ENCODE measurements at places on chromosomes 6 and 20.

- peak; percentile 93 for DNase-seq
Measured at GRCh38 chr6:137707590-137708360, 159.3 kb upstream of the TNFAIP3 start.

GRCh38 chr6:107732461-107732860 lies 91.7 kb downstream of the SCML4 start:
- no peak for DNase-seq

DNA sequence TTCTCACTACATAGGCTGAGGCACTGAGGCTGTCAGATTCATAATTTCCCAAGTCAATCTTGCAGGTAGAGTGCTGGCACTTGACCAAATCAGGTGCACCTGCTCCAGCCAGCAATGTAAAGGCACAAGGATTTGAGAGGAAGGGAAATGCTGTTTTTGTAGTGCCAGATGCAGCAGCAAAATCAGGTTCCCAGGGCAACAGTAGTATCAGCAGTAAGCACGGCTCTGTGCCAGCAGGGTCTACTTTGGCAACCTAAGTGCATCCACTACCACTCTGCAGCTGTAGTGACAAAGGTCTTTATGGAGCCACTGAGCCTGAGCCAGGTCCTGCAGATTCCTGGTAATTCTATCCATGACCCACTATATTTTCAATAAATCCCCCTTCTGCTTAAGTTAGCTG lies 329.5 kb downstream of the TPBG start:
- no peak for DNase-seq

DNA sequence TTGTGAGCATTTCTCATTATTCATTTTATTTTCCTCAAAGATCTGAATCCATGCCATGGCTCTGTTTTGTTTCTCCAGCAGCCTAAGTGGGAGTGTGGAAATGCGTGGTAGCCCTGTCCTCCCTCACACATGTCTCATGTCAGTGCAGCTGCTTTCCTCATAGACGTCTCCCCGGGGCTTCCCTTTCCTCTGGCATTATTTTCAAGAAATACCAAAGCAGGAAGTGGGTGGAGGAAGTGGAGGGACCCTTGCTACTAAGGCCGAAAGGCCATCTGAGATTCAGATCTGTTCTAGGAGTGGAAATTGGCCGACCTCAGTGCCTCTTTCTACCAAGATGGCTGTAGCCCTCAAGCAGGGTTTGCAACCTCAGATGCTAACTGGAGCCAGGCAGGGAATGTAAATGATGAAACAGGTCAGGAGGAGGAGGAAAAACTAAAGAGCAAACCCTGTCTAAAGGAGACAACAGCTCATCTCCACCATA lies 420.9 kb upstream of the PLCB4 start:
- DNase-seq: no peak

- DNase-seq: no peak
Measured at GRCh38 chr6:92159046-92159445, 1260.3 kb downstream of the EPHA7 start.

DNA sequence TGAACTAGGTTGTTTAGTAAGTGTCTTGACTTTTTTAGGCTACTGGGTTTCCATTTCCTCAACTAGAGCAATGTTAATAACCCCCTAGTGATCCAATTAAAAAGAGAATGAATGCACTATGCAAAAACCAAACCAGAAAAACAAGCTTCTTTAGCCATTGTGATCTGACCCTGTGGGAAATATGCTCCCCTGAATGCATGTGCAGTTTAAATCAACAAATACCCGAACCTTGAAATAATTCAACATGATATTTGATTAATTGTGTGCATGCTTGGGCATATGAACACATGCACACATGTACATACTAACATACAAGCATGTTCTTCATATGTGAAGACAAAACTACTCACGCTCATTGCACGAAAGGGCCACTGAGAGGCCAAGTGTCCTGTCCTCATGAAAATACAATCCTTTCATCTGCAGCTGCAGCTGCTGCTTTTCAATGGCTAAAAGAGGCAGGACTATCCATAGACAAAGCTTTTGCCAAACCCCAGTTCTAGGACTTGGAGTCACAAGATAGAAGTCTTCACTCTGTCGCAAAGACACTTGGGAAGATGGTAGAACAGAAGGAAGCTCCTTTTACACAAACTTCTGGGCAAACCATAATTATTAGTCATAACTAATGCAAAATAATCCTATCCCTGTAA lies 207.1 kb upstream of the POU3F2 start:
- no peak for DNase-seq

GRCh38 chr6:100592929-100593328 lies 128.2 kb upstream of the SIM1 start:
- DNase-seq: no peak

DNA sequence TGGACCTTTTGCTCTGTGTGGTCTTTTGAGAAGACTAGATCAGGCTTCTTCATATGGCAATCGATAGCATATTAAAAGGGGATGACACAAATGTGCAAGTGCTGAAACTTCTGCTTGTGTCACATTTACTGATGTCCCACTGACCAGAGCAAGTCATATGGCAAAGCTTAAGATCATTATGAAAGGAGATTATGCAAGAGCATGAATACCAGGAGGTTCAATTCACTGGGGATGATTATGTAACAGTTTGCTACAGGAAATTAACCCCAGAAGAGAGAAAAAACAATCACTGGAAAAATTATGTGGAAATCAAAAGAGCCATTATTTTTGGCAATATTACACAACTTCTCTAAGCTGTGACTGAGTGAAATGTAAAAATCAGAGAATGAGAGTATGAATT lies 13.7 kb upstream of the PRDM13 start:
- DNase-seq: peak; percentile 51

DNA sequence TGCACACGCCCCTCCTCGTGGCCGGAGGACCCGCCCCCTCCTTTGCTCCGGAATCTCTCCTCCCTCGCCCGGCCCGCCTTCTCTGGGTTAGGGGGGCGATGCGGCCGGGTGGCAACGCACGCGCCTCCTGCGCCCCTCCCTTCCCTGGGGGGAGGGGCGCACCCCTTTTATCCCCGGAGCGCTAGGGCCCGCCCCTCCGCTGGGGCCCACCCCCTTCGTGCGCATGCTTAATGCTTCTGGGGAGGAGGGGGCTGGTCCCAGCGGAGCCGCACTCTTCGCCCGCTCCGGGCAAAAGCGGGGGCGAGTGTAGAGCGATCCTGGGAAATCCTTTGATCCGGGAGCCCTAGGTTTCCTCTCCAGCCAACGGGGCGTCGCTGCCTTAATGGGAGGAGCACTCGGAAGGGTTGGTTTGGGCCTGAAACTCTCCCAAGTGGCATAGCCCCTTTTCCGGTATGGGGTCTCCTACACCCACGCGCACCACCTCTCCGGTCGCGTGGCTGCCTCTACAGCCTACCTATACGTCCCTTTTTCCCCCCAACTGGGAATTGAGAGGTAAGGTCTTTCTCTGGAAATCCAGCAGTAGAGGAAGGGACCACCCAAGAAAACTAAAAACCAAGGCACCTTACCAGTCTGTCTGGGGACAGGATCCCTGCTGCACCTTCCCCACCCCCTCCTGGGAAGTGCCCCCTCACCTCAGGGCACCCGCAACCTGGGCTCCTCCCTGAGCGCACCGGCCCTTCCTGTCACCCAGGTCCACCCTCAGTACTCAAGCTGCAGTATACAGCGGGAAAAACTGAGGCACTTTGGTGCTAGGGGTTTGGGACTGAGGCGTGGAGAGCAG lies 2.1 kb downstream of the SOX12 start:
- peak; percentile 89 for DNase-seq

DNA sequence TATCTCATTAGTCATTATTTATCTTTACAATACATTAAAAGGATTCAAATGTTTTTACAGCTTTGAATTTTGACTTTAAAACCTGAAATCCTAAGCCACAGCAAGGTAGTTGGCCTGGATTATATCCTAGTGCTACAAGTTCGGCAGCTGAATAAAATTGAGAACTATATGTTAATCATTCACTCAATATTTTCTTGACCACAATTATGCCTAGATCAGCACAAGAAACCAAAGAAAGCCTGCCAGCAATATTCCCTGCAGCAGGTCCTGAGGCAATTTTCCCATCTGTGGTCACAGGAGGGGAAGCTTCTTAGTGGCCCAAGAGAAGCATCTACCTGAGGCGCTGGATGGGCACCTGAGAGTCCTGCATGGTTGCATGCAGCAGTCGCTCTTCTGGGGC lies 183.5 kb downstream of the GMDS start:
- no peak for DNase-seq

DNA sequence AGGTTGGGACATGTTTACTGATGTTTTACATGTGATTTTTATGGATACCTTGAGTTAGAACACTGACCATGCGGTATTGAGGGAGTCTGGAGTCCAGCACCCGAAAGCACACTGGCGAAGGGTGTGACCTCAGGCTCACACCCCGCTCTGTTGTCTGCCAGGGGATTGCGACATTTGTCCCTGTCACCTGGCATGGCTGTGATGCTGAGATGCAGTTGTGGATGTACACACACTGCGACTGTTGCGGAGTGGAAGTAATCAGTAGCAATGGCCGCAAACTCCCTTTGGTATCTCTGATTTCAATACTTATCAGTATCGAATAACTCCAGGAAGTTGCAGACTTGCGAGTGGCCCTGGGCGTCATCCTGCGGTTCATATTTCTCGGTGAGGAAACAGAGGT lies 43.2 kb downstream of the CDH4 start:
- DNase-seq: no peak

DNA sequence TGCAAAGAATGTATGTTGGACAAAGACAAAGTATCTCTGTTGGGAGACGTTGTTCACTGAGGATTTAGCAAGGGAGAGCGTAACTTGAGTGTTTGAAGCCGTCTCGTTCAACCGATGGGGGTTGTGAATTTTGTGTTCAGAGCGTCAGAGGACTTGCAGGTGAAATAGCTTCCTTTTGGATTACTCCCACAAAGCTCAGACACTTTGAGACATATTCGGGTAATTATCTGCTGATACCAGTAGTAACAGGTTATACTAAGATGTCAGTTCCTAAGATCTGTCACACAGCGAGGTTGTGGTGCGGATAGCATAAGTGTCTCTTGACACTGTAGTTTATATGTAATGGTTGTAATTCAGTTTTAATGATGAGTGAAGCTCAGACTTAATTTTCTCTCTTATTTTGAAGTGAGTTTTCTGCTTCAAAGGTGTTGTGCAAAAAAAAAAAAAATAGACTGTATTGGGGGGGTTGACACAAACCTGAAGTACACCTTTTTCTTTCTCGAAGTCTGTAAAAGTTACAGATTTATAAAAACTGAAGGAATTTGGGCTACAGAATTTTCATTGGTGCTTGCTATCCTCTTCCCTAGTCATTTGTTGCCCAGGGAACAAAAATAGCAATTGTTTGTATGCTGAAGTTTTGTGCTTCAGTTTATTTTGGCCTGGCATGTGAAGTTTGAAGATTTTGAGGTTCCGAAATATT lies 1.7 kb downstream of the ASXL1 start:
- no peak for DNase-seq

GRCh38 chr20:32465092-32465900 lies 107.2 kb downstream of the ASXL1 start:
- peak; percentile 62 for DNase-seq

GRCh38 chr6:37473364-37474095 lies 26.2 kb downstream of the CCDC167 start:
- peak; percentile 90 for DNase-seq

DNA sequence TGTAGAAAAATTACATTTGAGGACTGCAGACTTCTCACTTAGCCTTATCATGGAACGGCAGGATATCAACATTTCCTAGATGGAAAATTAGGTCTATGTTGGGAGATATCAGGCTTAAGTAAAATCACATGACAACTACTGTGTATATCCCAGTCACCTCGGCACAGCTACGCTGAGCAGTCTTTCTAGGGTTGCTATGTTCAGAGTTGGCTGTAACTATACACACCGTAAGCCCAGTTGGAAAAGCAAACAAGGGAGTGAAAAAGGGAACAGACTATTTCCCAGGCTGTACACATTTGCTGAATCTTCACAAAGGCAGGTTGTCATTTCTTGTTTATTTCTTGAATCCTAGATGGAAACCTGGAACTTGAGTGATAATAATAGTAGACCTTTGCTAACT lies 80.7 kb upstream of the PTPRK start:
- peak; percentile 24 for DNase-seq

GRCh38 chr6:132995432-132995831 lies 181.1 kb downstream of the RPS12 start:
- peak; percentile 23 for DNase-seq

DNA sequence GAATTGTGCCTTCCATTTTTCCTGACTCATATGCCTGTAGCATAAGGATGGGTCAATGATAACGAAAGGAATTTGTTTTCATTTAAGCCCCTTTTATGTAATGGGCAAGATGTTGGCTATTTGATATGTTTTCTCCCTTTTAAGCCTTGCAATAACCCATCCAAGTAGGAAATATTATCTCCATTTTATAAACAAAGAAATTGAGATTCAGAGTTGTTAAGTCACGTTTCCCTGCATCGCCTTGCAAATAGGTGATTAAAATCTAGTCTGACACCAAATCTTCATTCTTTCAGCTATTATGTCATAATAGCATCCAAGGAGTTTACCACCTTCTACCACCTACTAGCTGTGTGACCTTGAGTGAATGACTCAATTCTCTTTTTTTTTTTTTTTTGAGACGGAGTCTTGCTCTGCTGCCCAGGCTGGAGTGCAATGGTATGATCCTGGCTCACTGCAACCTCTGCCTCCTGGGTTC lies 7.0 kb downstream of the HNF4A start:
- DNase-seq: no peak

GRCh38 chr6:134921721-134922261 lies 28.1 kb downstream of the ALDH8A1 start:
- DNase-seq: no peak

- no peak for DNase-seq
Measured at GRCh38 chr6:159525445-159526025, 167.5 kb downstream of the SOD2 start.

Measured in epithelial cell of esophagus (primary cell).